ENCODE measurements at places on chromosomes 5 and 9.

DNA sequence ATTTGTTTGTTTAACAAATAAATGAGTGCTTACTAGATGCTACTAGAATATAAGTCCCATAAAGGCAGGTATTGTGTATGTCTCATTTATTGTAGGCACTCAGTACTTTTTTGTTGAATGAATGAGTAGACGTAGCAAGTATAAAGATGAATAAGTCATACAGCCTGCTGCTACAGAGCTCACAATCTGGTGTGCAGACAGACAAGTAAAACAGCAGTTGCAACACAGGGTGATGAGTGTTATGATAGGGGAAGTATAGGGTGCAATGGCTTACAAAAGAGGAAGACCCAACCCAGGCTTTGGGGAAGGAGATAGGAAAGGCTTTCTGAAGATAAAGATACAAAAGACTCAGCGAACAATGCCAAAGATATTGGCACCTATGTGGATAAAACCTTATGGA, 47.7 kb downstream of the SH3RF2 start:
- DNase-seq = no peak

GRCh38 chr5:56525113-56525512, 290.2 kb upstream of the MAP3K1 start:
- DNase-seq = no peak

- DNase-seq = no peak
These were observed 180.6 kb upstream of the IER5L start for GRCh38 chr9:129358621-129359154.

GRCh38 chr5:66178799-66179198, 34.7 kb downstream of the SREK1 start:
- no peak for DNase-seq

- no peak for DNase-seq
These were observed 17.7 kb downstream of the C9orf40 start for GRCh38 chr9:74935008-74935407.

- DNase-seq = no peak
These were observed 101.7 kb upstream of the PITX1 start for GRCh38 chr5:135135530-135136226.

DNA sequence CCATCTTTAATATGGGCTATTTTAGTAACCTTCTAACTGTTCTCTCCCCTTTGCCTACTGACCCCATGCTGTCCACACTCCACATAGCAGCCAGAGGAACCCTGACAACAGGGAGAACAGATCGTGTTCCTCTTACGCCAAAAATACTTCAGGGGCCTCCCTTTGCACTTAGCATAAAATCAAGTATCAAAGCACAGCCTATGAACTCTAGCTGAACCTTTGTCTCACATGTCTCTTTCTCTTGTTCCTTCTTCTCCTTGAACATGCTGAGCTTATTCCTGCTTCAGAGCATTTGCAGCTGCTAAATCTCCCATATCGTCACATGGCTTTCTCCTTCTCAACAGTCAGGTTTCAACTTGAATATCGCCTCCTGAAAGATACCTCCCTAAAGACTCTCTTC, 698.8 kb upstream of the C9orf72 start:
- DNase-seq = no peak

GRCh38 chr5:57561231-57561842, 78.7 kb upstream of the ACTBL2 start:
- no peak for DNase-seq

All from NCI-H1436 (cell line).